ENCODE measurements at places on chromosomes 2 and 18. TPM values are rescaled to one million over a fixed set of nuclear protein-coding genes. Genes with fewer than 3 reads are reported as not detected.

The SERPINB2 gene
- total RNA-seq = not detected

The HOXD13 gene
- total RNA-seq = 0.13 TPM

The RGPD4 gene
- total RNA-seq = under 0.01 TPM

The PLCD4 gene
- total RNA-seq = 14.2 TPM

The UXS1 gene
- 27.7 TPM for total RNA-seq

The UGT1A9 gene
- not detected for total RNA-seq

The ECEL1 gene
- not detected for total RNA-seq

The OSR1 gene
- total RNA-seq = 50.9 TPM

The ADAM23 gene
- 0.13 TPM for total RNA-seq

The HOXD4 gene
- 1.6 TPM for total RNA-seq

The SF3B6 gene
- total RNA-seq = 138 TPM

The NYAP2 gene
- not detected for total RNA-seq

The CNGA3 gene
- total RNA-seq = 0.43 TPM

The CLASP1 gene
- 60.8 TPM for total RNA-seq

The MC4R gene
- not detected for total RNA-seq

The TXNDC9 gene
- 94.6 TPM for total RNA-seq

The MC5R gene
- not detected for total RNA-seq

The POU3F3 gene
- total RNA-seq = not detected

The TUBA4A gene
- total RNA-seq = 26.5 TPM

The MYCN gene
- total RNA-seq = not detected

The TCF23 gene
- total RNA-seq = under 0.01 TPM

The KCNK3 gene
- total RNA-seq = 0.11 TPM

The COLEC11 gene
- not detected for total RNA-seq

The RAB31 gene
- 68.9 TPM for total RNA-seq

The DSG2 gene
- 5.4 TPM for total RNA-seq

The USP37 gene
- 14.8 TPM for total RNA-seq

The SH3RF3 gene
- total RNA-seq = 10.8 TPM

The CRIM1 gene
- 531 TPM for total RNA-seq

The SLC5A6 gene
- total RNA-seq = 15.4 TPM

The CAMKMT gene
- total RNA-seq = 10.1 TPM

The MAP3K19 gene
- total RNA-seq = not detected

The KIF5C gene
- 0.65 TPM for total RNA-seq

The MSTN gene
- 0.32 TPM for total RNA-seq

The NGEF gene
- 9.9 TPM for total RNA-seq

The INHA gene
- total RNA-seq = 0.26 TPM

All from articular chondrocyte of knee joint (primary cell).